Epithelial cell of proximal tubule (primary cell): ENCODE measurements at places on chromosomes 5 and 9. TPM values are rescaled to one million over a fixed set of nuclear protein-coding genes. Genes with fewer than 3 reads are reported as not detected.

- no peak for DNase-seq
Measured at GRCh38 chr5:135598691-135599395, 20.1 kb upstream of the CXCL14 start.

DNA sequence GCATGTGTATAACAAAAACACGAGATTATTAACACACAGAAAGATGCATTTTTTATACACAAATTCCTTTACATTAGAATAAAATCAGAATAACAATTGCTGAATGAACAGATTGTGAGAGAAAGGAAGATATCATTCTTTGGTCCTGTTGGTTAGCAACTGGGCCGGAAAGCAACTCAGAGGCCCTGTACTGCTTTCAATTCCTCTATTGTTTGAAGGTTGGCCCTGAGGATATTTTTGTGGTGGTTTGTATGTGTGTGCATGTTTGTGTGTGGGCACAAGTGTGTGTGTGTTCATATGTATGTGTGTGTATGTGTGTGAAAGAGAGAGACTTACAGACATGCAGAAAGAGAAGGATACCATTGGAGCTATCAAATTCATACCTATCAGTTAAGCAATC, 356.8 kb upstream of the DMAC1 start:
- DNase-seq = no peak

DNA sequence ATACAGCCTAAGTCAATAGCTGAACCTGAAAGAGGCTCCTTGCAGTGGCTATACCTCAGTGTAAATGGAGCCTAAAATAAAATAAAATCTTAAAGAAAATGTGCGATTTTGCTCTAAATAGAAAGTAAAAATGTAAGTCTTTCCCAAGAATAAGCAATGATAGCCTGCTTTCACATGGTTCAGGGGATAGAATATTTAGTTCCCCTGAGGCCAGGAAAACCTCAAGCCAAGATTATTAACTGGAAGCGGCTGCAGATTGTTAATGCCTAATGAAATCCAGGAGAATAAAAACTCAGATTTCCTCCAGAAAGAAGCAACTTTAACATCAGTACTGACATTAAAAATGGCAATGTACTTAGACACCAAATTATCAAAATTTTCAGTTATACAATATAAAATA, 463.7 kb downstream of the CYLC2 start:
- no peak for DNase-seq

- no peak for DNase-seq
Measured at GRCh38 chr5:106189121-106189809, 1481.5 kb downstream of the EFNA5 start.

GRCh38 chr5:88833371-88834130, 49.4 kb downstream of the MEF2C start:
- no peak for DNase-seq

DNA sequence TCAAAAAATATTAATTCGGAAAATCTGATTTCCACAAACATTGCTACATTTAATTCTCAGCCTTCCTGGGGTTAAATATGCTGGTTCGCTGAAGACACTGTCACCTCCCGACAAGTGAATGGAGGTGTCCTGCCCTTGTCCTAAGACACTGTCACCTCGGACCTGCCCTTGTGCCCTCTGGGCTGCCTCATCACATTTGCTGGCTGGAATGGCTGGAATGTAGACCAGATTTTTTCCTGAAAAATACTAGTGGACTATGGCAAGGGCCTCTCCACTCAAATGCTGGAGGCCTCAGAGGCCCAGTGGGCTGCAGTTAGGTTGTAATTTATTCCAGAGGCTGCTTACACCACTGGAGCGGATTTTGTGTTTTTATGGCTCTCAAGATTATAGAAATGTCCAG, 28.2 kb downstream of the CACNA1B start:
- no peak for DNase-seq

DNA sequence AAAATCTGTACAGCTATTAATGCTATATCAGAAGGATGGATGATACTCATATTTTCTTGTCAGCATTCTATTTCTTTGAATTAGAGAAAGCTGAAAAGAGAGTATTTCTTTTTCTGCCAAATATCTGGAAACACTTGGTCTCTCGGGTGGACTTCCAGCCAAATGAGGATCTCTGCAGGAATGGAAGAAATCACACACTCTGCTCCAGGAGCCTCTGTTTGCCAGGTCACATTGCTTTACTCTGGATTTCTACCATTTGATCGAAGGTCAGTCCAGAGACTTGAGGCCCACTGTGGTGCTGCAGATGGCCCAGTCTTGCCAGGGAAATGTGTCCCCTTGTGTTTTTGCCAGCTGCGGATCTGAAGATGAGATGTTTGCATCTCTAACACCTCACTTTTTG, 154.1 kb downstream of the PCSK1 start:
- DNase-seq = no peak

DNA sequence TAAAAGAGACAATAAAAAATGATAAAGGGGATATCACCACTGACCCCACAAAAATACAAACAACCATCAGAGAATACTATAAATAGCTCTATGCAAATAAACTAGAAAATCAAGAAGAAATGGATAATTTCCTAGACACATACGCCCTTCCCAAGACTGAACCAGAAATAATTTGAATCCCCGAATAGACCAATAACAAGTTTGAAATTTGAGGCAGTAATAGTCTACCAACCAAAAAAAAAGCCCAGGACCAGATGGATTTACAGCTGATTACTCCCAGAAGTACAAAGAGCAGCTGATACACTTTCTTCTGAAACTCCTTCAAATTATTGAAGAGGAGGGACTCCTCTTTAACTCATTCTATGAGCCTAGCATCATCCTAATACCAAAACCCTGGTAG, 128.1 kb downstream of the DMRTA1 start:
- no peak for DNase-seq

GRCh38 chr5:179923436-179923835, 15.7 kb upstream of the TBC1D9B start:
- DNase-seq = no peak

DNA sequence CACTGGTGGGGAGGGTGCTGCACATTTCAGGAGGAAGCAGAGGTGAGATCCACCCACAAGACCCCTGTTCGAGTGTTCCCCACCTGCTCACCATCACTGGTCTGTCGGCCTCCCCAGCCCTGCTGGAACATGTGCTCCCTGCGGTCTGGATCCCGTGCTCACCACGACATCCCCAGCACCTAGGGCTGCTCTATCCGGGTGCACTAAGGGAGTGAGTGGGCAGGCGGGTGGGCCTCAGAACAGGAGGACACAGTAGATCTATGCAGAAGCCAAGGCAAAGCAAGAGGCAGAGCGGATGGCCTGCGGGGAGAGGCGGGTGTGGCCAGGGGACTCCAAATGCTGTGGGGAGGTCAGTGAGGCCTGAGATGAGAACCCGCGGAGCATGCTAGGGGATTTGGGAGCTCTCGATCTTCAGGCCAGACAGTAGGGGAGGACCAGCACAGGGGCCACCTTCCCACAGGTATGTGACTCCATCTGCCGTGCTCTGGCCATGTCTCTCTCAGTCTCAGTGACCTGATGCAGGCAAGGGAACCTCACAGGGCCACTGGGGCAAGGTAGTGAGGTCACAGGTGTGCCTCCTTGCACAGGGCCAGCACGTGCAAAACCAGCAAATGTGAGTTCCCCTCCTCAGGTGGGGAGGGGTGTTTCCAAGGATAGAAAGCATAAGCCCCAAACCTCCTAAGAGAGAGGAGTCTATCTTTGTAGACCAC, 134.2 kb downstream of the ZNF354C start:
- DNase-seq = no peak

GRCh38 chr9:92140074-92140753, 25.0 kb upstream of the SPTLC1 start:
- DNase-seq = no peak

GRCh38 chr9:85524531-85524930, 217.2 kb downstream of the AGTPBP1 start:
- no peak for DNase-seq

DNA sequence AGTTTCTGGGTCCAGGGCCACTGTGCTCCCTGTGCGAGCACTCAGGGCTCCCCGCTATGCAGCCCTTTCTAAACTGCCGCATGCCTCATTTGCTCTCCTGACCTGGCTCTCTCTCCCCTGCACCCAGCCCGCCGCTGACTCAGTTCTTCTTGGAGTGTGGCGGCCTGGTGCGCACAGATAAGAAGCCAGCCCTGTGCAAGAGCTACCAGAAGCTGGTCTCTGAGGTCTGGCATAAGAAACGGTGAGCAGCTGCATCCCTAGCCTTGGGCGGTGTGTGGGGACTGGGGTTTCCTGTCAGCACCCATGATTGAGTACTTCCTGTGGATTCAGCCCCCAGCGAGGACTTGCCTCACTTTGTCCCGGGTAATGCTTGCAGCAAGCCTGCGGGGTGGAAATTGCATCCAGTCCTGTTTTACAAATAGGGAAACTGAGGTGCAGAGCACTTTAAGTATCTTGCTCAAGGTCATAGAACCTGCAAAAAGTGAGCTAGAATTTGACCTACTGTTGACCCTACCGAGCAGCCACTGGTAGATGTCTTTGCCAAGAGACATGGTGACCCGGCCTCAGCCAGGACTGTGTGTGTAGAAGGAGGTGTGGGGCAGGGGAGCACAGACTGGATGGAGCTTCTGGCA, 27.9 kb downstream of the USP20 start:
- no peak for DNase-seq

DNA sequence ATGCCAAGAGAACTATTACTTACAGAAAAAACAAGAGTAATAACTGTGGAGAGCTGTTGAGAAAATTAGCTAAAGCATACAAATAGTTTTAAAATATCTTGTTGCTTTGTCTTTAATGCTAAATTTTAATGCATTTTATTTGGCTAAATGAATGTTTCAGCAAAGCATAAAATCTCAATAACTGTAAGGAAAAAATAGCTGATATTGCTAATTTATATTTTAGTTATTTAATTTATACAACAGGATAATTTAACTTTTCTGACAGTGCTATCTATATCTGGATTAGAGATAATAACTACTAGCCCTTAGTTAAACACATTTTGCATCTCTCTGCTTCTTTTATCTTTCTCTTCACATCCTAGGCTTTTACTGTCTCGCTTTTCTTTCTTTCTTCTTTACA, 1014.9 kb upstream of the COX7C start:
- DNase-seq = no peak

- no peak for DNase-seq
Measured at GRCh38 chr9:78902051-78902450, 605.1 kb downstream of the PSAT1 start.

GRCh38 chr5:151002681-151003502, 17.5 kb upstream of the GPX3 start:
- no peak for DNase-seq

DNA sequence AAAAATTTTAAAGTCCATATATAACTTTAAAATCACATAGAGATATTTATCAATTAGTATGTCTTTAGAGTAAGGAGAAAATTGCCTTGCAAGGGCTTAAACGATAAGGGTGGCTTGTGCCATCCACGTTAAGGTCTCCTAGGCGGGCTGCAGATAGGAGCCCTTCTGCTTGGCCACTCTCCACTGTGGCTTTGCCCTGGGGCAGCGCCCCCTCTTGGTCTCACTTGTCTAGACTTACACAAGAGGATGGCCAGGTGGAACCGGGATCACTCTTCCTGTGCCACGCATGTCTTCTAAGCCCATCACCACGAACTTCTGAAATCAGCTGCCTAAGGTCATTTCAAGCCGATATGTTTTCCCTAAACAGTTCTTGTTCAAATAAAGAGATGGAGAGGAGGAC, 2.9 kb downstream of the FPGS start:
- no peak for DNase-seq

DNA sequence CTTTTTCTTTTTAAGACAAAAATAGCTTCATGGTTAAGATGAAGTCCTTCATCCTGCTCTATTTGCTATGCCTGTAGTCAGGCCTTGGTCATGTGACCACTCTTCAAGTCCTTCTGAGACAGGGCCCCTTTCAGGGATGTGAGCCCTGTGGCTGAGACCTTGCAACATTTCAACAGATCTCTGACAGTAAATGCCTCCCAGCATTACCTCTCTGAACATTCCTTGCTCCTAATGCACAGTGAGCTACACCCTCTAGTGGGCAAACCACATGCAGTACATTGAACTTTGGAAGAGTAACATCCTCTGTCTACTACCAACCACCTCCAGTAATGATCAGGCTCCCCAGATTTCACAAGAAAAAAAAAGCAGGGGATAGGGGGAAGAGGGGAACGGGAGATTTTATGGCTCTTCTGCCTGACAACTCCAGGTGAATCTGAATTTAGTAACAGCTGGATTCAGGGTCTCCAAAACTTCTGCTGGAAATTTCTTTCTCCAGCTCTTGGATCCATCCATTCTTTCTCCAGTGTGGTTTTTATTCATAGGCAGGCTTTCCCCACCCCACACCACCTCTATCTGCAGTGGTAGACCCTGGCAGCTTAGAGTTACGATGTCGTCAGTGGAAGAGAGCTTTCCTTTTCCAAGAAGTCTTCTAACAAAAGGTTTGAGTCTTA, 8.9 kb upstream of the FBXO38 start:
- peak; percentile 35 for DNase-seq

RARS1 gene
- total RNA-seq = 109 and 137 TPM in 2 replicates

DMGDH gene
- total RNA-seq = 0.80 and 1.9 TPM in 2 replicates

KCNN2 gene
- 0.22 TPM in 1 of 2 replicates, not detected in the other for total RNA-seq

ADAMTS12 gene
- total RNA-seq = 2.1 and 3.3 TPM in 2 replicates

CDC25C gene
- 14.2 and 17.6 TPM in 2 replicates for total RNA-seq

KCNT1 gene
- not detected in 2 replicates for total RNA-seq
